ENCODE measurements at places on chromosomes 4 and X.

DNA sequence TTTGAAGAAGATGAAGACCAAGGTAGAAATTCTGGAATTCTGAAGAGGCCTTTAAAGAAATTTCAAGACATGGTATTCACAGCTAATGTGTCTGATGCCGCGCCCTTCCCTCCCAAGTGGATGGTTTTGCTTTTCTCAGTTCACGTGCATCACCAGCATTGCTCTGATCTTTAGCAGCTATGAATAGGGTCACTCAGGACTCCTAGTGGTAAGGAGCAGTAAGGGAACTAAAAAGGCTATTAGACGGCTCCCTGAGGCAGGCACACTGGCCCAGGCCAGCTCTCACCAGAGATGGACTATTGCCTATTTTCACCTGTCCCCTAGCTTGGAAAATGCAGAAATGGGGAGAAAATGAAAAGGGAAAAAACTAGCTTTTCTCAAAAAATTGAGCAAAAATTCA, 447.5 kb upstream of the RASGEF1B start:
- no peak for DNase-seq

- DNase-seq: no peak
Observed at GRCh38 chr4:153521999-153522801, 56.0 kb downstream of the TMEM131L start.

GRCh38 chr4:95231681-95232080, 317.1 kb downstream of the UNC5C start:
- DNase-seq: no peak

DNA sequence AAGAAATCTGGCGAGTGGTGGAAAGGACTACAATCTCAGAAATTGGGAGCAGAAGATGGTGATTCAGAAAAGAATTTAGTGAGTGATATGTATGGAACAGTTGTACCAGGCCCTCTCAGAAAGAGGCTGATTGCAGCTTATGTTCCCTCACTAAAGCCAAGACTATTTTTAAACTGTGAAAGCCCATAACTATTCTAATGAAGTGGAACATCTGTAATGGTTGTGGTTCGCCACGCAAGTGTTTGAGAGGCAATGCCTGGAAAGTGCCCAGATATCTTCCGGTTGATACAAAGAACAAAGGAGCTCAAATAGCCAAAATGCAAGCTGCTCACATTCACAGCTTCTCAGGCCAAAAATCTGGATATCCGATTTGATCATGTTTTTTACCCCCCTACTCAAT, 1250.7 kb downstream of the RAPGEF2 start:
- no peak for DNase-seq

GRCh38 chrX:7926914-7927258, 327 bp downstream of the PNPLA4 start:
- DNase-seq: no peak

- no peak for DNase-seq
Observed at GRCh38 chrX:32873786-32874185, 337.6 kb downstream of the DMD start.

DNA sequence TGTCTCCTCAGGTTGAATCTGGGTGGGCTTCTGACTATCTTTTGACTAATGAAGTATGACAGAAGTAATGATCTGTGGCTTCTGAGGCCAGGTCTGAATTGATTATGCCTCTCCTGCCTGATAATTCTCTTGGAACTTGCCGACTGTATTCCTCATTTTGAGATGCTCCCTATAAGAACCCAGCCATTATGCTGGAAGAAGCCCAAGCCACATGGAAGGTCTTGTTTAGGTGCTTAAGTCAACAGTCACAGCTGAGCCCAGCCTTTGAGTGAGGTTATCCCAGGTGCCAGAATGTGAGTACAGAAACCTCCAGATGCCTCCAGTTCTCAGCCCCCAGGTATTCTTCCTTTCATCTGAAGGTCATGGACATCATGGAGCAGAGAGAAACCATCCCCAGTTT, 456.6 kb downstream of the IL15 start:
- no peak for DNase-seq

DNA sequence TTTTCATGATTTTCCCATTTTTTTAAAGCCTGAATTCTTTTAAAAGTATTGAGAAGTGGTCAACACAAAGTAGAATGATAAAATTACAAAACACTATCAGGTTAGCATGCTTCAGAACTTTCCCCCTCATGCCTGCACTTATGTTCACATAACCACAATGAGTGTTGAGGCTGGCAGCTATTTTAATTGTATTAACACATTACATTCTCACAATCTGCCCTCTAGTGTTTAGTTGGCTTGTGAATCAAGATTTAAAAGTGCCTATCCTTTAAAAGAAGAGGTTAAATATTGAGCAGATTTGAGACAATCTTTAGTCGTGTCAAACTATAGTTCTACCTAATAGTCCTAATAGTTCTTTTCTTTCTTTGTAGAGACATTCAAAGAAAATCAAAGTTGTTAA, 93.6 kb upstream of the NAP1L5 start:
- DNase-seq: no peak

DNA sequence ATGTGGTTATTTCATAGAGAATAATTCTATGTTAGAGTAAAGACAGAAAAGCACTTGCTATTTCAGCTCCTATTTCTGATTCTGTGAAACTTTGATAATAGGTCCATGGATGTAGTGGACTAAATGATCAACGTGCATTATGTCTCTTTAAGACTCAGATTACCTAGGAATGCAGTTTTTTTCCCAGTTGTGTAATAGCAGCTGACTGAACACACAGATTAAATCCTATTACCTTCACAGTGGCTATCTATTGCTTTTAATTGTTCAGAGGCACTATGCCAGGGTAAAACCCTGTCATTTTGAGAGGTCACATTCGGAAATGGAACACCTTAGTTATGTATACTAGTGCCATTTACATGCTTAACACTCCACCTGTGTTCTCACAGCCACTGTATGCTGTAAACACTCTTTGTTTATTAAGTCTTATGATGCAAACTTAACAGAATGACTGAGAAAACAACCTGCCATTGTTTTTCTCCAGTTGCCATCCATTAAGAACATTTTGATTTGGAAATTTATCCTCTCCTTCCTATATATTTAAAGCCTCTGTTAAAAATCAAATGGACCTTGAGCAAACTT, 70.5 kb downstream of the HPGD start:
- no peak for DNase-seq

GRCh38 chrX:20329435-20329834, 62.7 kb upstream of the RPS6KA3 start:
- no peak for DNase-seq

GRCh38 chr4:56551516-56551915, 45.9 kb downstream of the ARL9 start:
- DNase-seq: no peak

DNA sequence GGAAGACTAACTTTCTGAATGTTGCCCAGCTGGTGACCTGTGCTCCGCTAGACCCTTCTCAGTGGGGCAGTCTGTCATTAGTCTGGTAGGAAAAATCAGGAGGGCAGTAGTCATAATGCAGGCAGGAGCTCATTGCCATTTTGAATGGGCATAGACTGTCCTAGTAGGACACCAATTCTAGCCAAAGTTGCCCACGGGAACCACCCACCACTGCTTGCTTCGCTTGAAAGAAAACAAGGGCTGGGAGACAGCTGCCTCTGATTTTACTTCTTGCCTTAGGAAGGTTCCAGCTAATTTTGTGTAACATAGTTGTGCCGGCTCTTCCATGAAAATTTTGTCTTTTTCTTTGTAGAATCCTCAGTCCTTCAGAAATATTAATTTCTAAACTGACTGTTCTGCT, 23.3 kb downstream of the HOPX start:
- DNase-seq: no peak

GRCh38 chr4:80876810-80877209, 153.7 kb upstream of the BMP3 start:
- no peak for DNase-seq

DNA sequence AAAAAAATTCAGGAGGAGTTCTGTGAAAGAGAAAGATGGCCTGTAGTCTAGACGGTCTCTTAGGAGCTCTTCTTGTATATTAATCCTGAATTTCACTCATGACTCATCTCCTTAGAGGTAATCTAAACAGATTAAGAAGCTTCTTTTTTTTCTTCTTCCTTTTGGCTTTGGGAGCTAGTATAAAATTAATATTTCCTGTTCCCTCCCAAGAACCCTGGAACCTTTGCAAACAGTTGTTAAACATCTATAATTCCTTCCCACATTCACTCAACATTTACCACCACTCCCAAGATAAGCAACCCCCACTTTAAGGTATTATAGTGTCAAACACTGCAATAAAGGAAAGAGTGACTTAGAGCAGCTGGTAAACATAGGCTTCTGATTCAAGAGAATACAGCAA, 146.4 kb upstream of the EDNRA start:
- no peak for DNase-seq
